Activated naive CD4-positive, alpha-beta T cell (primary cell): ENCODE measurements at places on chromosomes 12 and 14.

- DNase-seq: no peak
Measured at GRCh38 chr12:73421832-73422231, 1115.8 kb upstream of the ATXN7L3B start.

- no peak for DNase-seq
Measured at GRCh38 chr14:65550779-65551643, 138.5 kb downstream of the FUT8 start.

- DNase-seq: no peak
Measured at GRCh38 chr14:72104011-72104613, 171.9 kb downstream of the RGS6 start.

DNA sequence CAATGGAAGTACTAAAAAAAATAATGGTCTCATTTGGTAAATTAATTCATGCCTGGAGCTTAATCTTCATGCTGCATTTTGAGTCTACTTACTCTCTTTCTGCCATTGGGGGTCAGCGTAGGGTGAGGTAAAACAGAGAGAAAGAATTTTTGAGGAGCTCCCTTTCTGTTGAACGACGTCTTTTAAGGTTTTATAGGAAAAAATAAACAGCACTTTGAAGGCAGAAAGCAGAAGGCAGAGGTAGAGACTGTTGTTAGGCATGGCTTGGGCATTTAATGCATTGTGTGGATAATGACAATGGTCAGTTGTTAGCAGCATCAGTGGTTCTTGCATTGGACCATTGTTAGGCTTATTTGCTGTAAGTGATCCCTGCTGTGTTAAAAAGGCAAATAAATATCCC lies 557.2 kb upstream of the STXBP6 start:
- no peak for DNase-seq

DNA sequence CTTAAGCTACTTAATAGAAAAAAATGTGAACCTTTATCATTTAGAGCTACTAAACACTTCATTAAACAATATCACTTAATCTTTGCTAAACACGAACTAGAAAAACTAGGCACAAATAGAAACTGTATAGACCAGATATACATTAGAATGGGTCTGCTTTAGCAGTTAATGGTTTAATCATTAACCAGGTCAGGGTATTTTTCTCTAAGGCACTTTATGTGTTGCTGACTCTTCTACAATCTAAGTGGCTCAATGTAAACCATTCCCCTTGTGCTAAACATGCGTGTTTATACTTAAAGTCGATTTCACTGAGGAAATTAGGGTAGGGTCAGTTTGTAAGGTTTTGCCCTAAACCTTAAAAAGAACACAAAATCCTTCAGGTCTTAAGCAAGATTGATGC lies 29.7 kb downstream of the TMCC3 start:
- DNase-seq: no peak

- DNase-seq: no peak
Measured at GRCh38 chr14:79357307-79357706, 854.0 kb downstream of the DIO2 start.

GRCh38 chr14:22563987-22564386 lies 25.0 kb downstream of the DAD1 start:
- no peak for DNase-seq

- no peak for DNase-seq
Measured at GRCh38 chr12:47267571-47267970, 187.8 kb upstream of the AMIGO2 start.

GRCh38 chr12:89544681-89545184 lies 18.9 kb upstream of the POC1B start:
- no peak for DNase-seq

DNA sequence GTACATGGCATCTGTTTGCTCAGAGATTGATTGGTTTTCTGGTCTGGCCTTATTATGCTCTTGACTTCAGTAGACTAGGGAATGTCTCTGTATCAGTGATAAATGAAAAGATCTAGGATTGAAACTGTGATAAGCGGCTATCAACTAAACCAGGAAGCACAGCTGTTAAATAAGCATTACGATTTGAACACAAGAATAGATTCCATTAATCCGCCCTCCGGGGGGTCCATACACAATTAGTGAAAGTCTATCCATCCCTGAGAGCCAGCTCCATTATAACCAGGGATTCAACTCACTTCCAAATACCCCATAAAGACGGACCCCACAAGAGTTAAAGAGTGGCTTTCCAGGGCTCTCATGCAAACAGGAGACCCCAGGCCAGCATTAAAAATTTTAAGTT lies 279.0 kb downstream of the GRIN2B start:
- no peak for DNase-seq

- DNase-seq: no peak
Measured at GRCh38 chr12:29537298-29537697, 39.8 kb upstream of the OVCH1 start.

GRCh38 chr12:111607239-111607638 lies 8.1 kb upstream of the ATXN2 start:
- DNase-seq: no peak

DNA sequence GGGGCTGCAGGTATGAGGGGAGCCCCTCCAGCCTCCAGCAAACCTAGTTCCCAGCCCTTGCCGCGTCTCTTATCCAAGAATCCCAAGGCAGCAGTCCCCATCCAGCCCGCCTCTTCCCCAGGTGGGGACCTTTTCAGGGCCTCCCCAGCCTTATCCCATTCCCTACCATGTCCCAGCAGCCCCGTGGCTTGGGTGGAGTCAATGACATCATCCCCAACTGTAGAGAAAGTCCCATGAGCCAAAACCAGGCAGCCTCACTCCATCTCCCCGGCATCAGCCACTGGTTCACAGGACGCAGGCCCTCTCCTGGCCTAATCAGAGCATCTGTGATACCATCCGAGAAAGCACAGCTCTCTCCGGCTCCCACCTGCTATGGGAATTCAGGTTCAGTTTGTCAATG lies 131.0 kb downstream of the NCOR2 start:
- no peak for DNase-seq

DNA sequence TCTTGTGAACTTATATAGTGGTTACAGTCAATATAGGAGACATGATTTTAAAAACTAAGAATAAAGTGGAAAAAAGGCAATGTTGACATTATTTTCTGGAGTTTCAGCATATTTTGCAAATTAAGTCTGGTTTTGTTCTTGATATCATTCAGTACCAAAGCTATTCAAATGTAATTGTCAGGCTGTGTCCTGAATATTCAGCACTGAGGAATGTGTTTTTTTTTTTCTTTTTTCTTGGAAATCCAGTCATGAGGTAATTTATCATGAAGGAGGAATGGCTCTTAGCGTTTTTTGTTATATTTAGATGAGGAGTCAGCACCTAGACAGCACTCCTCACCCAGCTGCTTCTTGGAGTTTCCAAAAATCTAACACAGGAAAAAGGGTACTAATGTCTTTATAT lies 225.5 kb downstream of the CCDC91 start:
- DNase-seq: no peak
